Stimulated activated CD4-positive, alpha-beta T cell treated with anti-CD3 and anti-CD28 coated beads, Interleukin-12 subunit alpha, Interleukin-12 subunit beta, amount 100 ng/mL, for 48 hours (primary cell): ENCODE measurements at places on chromosomes 5 and 9.
A peak's percentile ranks its signal among the peaks of the same experiment; 100 is the strongest.

DNA sequence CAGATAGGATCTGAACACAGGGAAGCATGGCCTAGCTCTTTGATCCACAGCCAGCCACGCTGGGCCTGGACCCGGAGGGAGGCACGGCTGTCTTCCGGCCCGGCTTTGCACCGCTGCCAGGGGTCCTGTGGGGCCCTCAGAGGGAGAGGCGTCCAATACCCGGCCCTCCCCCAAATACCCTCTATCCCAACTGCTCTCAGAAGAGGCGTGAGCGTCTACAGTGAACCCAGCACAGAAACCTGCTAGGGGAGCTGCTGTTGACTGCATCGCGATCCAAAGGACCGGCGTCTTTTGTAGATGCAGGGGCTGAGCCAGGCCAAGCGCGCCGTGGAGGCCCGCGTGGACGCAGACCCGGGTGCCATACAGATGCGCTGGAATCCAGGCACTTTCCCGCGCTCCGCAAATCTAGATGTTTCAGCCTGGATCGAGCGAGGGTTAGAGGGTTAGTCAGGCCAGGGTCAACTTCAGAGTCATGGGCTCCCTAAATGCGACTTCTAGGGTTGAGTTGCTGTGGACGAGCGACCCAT is 1.1 kb upstream of the TCF7 start:
- no peak for DNase-seq

GRCh38 chr5:33588654-33589372 is 148.0 kb downstream of the TARS1 start:
- DNase-seq: peak; percentile 26

DNA sequence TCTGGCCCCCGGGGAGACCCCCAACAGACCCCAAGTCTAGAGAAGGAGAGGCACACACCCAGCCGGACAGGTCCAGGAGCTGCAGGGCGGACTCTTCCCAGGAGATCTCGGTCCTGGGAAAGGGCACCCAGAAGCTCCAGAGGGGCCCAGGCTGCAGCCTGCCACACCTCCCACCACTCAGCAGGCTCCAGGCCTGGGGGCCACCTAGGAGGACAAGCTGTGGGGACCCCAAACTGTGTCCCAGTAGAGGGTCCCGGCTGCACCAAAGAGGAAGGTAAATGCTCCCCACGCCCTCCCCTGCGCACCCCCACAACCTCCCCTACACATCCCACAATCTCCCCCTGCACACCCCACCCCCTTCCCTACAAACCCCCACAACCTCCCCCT is 48.5 kb downstream of the PLEKHG4B start:
- no peak for DNase-seq

- DNase-seq: no peak
Observed at GRCh38 chr5:120605325-120606079, 141.4 kb downstream of the PRR16 start.

- DNase-seq: no peak
Observed at GRCh38 chr5:76863001-76863400, 13.2 kb downstream of the S100Z start.

GRCh38 chr5:10681731-10682679 is 79.0 kb downstream of the DAP start:
- DNase-seq: no peak

- no peak for DNase-seq
Observed at GRCh38 chr5:67771221-67771620, 444.3 kb upstream of the PIK3R1 start.

GRCh38 chr5:142720641-142721271 is 34.9 kb upstream of the FGF1 start:
- no peak for DNase-seq

- DNase-seq: peak; percentile 76
Observed at GRCh38 chr9:132235894-132236661, 74.2 kb downstream of the NTNG2 start.

GRCh38 chr5:79746642-79747569 is 57.3 kb downstream of the CMYA5 start:
- no peak for DNase-seq

- DNase-seq: no peak
Observed at GRCh38 chr5:14025569-14026286, 81.2 kb upstream of the DNAH5 start.

DNA sequence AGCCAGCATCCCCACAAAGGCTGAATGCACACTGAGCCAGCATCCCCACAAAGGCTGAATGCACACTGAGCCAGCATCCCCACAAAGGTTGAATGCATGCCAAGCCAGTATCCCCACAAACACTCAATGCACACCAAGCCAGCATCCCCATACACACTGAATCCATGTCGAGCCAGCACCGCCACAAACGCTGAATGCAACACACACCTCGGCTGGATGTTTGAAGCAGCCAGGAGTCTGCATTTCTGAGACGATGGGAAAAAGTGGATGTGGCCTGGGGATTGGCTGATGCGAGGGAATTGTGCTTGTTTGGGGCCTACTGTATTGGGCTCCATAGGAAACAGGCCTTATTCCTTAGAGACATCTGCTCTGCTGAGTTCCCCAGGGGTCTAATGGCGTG is 30.9 kb upstream of the CEP72 start:
- DNase-seq: no peak

DNA sequence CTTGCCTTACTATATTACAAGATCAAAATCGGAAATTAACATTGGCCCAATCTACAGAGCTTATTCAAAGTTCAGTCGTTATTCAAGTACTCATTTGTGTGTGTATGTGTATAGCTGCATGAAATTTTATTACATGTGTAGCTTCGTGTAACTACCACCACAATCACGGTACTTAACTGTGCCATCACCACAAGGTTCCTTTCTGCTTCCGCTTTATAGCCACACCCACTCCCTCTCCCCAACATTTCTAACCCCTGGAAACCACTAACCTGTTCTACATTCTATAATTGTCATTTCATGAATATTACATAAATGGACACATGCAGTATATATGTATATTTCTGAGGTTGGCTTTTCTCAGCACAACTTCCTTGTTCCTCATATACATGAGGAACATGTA is 4.0 kb upstream of the TEX48 start:
- DNase-seq: no peak

DNA sequence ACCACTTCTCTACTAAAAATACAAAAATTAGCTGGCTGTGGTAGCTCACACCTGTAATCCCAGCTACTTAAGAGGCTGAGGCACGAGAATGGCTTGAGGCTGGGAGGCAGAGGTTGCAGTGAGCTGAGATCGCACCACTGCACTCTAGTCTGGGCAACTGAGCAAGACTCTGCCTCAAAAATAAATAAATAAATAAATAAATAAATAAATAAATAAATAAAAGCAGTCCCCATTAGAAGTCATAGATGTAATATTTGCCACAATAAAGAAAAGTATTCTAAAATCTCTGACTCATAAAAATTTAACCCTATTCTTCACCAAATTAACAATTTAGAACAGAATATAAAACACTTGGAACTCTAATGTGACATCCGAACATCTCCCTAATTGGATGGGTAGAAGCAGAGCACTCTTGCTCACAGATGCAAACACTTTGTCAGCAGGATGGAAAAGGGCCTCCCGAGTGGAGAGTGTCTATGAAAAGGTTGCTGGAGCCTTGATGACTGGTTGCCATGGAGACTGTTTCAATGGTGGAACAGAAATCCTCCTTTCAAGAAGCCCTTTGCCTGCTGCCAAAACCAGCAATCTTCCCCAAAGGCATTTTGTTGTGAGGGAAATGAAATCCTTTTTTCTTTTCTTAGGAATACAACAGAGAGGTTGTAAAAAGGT is 38.9 kb upstream of the TRAF1 start:
- DNase-seq: no peak

GRCh38 chr5:143340891-143341685 is 62.4 kb downstream of the NR3C1 start:
- DNase-seq: no peak

DNA sequence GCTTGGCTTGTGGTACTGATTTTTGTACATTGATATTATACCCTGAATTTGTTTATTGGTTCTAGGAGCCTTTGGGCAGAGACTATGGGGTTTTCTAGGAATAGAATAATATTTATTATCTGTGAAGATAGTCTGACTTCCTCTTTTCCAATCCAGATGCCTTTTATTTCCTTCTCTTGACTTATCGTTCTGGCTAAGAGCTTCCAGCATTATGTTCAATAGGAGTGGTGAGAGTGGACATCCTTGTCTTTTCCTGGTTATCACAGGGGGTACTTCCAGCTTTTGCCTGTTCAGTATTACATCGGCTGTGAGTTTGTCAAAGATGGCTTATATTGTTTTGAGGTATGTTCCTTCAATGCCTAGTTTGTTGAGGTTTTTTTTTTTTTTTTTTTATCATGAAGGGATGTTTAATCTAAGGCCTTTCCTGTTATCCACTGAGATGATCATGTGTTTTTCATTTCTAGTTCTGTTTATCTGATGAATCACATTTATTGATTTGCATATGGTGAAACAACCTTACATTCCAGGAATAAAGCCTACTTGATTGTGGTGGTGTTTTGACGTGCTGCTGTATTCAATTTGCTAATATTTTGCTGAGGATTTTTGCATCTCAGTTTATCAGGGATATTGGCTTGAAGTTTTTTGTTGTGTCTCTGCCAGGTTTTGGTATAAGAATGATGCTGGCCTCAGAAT is 77.5 kb downstream of the CERT1 start:
- DNase-seq: no peak

DNA sequence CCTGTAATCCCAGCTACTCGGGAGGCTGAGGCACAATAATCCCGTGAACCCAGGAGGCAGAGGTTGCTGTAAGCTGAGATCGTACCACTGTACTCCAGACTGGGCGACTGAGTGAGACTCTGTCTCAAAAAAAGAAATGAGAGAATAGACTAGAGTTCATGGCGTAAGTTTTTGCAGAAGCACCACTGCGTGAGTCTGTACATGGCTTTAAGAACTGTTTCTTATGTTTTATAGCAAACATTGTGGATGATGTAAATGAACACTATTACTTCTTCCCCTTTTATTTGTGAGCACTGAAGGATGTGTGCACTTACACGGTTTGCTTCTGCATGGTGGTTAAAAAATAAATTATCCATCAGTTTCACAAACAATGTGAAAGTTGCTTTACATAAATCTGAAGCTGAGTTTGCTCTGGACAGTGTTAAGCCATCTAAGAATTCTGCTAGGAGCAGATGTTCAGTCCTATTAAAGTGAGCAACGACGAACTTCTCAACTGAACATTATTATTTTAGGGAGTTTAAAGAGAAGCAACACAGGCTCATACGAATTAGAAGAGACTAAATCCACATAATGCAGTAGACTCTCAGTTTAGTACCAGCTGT is 52.5 kb downstream of the ZFAND5 start:
- no peak for DNase-seq

DNA sequence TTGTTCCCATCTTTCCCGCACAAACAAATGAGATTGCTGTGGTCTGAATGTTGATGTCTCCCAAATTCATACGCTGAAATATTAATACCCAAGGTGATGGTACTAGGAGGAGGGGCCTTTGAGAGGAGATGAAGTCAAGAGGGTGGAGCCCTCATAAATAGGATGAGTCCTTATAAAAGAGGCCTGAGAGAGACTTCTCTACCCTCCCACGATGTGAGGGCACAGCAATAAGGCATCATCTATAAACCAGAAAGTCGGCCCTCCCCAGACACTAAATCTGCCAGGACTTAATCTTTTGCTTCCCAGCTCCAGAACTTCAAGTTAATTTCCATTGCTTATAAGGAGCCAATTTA is 170.4 kb downstream of the CTNND2 start:
- DNase-seq: no peak

DNA sequence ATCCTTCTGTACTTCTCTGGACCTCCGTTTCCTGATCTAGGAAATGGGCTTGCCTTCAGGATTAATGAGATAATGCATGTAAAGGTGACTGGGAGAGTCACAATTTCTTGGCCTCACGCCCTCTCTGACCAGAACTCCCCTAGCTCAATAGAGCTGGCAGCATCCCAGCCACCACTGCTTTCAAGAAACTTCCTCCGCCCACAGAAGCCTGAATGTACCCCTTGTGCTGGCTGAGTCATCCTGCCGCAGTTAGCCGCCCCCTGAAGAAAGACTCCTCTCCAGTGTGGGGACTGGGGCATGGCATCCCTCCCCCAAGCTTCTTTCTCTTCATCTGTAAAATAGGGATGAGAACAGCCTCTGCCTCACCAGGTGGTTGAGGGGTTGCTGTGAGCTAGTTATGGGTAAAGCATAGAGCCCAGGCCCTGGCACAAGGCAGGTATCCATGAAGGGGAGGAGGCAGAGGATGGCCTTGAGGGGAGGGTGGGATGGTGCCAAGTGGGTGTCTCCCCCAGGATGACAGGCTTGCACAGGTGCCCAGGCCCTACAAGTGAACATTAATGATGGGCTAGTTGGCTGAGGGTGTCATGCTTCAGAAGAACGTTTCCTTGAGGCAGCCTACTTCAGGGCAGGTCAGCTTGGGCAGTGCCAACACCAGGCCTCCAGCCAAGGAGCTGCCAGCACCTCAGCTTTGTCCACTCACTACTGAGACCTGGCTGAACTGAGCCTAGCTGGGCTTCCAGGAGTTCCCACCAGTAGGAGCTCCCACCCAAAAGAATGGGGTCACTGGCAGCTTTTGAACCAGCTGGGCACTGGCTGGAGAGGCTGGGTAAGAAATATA is 3.4 kb downstream of the PDLIM4 start:
- DNase-seq: no peak

DNA sequence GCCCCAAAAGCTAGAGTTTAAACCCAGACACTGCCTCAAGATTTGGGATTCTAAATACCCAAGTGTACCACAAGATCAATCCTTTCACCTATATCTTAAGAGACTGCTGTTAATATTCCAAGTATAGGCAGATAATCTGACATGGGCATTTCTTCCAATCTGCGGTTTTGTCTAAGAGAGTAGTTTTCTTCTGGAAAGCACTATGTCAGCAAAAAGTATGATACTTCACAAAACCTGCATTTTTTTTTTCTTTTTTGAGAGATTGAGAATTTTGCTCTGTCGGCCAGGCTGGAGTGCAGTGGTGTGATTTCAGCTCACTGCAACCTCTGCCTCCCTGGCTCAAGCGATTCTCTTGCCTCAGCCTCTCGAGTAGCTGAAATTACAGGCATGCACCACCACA is 190.7 kb upstream of the TYRP1 start:
- DNase-seq: no peak

DNA sequence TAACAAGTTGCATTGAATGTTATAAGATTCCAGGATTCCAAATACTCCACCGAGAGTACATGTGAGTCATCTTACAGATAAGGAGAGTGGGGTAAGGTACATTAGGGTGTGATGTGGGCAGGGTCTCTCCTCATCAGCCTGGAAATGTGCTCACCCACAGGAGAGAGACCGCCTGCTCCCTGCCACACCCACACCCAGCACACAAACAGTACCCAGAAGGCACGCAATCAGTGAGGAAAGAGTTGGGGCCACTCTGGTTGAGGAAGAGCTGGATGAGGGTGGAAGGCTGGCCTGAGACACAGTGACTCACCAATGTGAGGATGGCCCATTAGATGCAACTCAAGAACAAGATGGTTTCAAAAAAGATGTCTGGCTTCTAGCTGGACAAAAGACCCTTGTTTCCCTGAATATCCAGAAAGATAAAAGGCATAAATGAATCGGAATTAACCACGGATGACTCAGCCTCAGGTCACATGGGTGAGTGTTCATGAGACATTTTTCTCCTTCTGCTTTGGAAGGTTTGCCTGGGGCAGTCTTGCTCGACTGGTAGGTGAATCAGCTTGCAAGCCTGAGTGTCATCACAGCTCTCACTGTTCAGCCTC is 51.1 kb upstream of the LHFPL2 start:
- no peak for DNase-seq
